ENCODE measurements at places on chromosomes 6 and 20.

- no peak for DNase-seq
Measured at GRCh38 chr20:5705827-5706226, 44.4 kb upstream of the SHLD1 start.

GRCh38 chr6:134774201-134774638, 175.7 kb downstream of the ALDH8A1 start:
- no peak for DNase-seq

DNA sequence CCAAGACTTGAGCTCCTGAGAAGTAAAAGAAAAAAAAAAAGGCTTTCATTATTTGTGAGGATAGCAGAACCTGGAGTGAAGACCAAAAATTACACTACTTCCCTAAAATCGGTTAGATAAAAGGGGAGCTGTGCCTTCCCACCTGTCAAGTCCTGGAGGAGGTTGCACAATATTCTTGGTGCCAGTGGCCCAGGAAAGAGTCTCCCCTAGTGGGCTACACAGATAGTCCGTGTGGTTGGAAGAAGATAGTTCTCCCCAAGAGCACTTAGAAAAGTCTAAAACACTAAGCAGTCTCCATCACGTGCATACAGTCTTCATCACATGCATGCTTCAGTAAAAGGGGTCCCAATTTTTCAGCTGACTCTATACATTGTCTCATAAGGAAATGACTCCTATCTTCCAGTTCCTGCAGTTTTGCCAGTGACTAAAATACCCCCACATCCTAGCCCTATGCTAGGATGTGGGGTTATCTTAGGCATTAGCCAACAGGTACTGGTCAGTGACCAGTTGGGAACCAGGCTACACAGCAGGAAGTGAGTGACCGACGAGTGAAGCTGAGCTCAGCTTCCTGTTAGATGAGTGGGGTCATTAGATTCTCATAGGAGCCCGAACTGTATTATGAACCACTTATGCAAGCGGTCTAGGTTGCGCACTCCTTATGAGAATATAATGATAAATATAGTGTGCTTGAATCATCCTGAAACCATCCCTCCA, 199.5 kb upstream of the FAM83B start:
- no peak for DNase-seq

GRCh38 chr6:53309901-53310300, 38.8 kb downstream of the ELOVL5 start:
- no peak for DNase-seq

GRCh38 chr6:135181333-135182070, 394 bp downstream of the MYB start:
- DNase-seq = no peak
